ENCODE measurements at places on chromosomes 1 and 21.

DNA sequence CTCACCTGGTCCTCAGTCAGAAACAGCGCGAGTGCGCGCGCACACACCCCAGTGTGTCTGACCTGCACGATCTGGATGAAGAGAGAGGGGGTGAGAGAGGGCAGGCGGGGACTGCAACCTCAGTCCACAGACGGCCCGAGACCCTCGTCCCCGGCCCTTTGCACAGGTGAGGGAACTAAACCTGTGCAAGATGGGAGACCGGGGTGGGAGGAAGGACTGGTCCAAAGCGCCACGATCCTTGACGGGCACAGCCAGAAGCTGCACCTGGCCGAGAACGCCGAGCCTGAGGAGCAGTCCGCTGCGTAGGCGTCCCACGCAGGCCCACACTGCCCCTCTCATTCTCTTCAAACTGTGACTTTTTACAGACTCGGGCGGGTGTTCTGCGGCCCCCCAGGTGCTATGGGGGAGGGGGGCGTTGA is 519 bp upstream of the IQCC start:
- DNase-seq = no peak

- peak; percentile 36 for DNase-seq
These were observed 562 bp downstream of the MAP7D1 start for GRCh38 chr1:36156329-36157114.

DNA sequence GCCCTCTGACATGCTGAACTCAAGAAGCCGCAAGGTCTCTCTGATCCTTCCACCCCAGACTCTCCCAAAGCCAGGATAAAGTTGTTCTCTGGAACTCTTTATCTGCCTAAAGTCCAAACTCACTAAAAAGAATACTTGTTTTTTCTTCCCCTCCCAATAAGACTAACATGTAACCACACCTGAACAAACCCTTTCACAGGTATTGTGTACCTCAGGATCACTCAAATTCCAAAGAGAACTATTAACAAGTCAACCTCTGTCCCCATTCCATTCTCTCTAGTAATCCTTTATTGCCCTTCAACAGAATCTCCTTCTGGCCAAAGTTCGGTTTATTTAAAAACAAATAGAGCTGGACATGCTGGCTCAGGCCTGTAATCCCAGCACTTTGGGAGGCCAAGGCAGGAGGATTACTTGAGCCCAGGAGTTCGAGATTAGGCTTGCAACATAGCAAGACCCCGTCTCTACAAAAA is 4.1 kb upstream of the TOE1 start:
- DNase-seq = no peak

DNA sequence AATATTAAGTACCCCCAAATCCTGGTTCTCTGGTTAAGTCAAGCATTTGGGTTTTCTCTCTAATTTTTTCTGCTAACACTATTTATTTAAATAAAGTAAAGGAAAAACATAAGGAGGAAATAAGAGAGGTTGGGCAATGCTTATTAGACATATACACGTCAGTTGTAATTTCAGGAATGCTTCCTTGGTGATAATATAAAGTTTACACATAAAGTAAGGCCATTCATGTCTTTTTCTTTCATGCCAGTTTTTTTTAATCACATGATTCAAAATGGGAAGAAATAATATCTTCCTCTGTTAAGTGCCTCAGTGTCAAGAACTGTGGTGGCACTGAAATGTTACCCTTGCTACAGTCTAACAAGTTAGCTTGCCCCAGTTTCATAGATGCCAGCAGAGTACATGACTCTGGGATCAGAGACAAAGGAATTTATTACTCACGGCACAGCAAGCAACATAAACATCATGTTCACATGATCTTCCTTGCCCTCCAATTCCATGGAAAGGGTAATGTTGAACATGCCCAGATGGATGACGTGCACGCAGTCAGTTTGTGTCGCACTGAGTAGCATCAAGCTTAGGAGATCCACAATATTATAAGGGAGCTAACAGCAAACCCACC is 184.9 kb downstream of the PLA2G4A start:
- DNase-seq = no peak

GRCh38 chr1:37433171-37433570 is 41.2 kb upstream of the ZC3H12A start:
- DNase-seq = no peak

- DNase-seq = no peak
These were observed 62.6 kb upstream of the COL6A1 start for GRCh38 chr21:45918835-45919447.

DNA sequence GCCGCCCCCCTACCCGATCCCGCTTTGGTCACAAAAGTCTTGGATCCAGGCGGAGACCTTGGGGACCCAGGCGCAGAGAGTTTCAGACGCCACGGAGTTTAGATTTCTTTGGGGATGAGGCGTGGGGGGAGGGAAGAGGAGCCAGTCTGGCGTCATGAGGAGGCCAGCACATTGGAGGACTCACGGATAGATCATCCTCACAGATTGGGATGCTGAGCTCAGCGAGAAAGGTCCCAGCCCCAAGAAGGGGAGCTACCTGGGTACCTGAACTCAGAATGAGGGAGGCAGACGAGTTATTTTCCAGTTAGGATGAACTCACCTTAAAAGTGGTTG is 393 bp downstream of the ELAPOR1 start:
- DNase-seq = no peak

GRCh38 chr1:158163000-158163947 is 17.4 kb upstream of the CD1D start:
- DNase-seq = no peak

- DNase-seq = no peak
These were observed 3.7 kb downstream of the OPRD1 start for GRCh38 chr1:28815533-28816185.

DNA sequence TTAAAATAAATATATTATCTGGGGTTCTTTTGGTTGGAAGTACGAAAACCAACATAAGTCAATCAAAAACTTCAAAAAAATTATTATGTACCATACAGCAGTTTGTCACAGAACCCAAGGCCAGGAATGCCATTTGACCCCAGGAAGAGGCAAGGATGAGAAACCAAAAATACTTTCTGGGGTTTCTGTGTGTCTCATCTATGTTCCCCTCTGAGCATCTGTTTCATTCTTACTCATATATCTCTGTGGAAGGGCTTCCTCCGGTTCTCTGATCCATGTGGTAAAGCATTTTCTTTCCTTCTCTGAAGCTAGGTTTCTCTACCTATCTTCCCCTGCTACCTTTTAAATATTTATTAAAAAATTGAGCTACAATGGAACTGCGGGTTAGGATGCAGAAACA is 9.8 kb upstream of the FCRL1 start:
- no peak for DNase-seq

DNA sequence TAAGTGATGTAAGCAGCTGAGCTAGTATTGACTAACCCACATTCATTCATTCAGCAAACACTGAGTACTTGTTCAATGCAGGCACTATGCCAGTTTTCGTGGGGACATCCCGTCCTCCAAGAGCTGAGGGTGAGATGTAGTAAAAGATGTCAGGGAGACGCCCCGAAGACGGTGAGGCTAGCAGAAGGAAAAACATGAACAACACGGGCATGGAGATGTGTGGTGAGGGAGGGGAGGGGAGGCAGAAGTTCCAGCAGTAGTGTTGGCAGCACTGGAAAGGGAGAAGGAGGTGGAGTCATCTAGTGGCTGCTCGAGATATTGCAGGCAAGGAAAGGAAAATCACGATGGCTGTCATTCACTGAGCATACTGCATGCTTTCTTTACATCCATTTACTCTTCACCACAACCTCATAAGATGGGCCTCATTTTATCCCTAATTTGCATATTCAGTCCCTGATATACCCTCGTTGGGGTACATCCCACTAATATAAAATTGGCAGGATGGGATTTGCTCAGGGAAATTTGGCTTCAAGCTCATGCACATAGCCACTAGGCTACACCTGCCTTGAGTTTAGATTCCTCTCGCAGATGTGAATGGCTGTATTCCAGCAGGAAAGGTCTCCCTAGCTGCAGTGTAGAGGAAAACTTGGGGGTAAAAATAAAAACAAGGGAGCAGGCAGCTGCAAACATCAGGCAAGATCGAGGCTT is 14.5 kb downstream of the PDZK1IP1 start:
- DNase-seq = peak; percentile 22

DNA sequence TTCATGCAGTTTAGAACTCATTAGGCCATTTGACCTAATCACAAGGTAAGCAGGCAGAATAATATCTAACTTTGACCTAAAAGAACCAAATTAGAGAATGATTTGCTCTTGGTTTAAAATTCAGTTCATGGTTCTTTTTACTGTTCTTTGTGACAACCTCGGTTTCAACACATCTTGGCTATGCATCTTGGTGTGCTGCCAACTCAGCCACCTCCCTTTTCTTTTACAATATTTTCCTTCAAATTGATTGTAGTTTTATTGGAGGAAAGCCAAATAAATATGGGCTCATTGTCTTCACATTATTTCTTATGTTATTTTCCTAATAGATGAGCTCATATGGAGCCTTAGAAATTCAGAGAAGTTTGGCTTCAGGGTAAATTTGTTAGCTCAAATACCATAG is 338.3 kb downstream of the SIPA1L2 start:
- DNase-seq = no peak

DNA sequence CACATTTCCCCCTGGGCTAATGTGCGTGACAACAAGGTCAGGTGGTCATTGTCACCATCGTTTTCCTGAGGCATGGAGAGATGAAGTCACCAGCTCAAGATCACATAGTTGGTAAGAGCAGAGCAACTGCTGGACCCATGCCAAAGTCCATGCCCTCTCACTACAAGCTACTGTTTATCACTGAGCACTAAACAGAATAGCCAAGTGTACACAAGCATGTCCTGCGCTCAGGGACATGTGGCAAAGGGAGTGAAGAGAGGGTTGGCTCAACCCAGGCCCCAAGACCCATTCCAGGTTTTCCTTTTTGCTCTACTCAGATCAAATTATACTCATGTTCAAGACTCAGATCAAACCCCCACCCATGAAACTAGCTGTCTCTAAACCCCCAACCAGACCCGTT is 20.8 kb downstream of the LRRC52 start:
- DNase-seq = no peak

- no peak for DNase-seq
These were observed 313.1 kb downstream of the SIPA1L2 start for GRCh38 chr1:232316864-232317263.

- no peak for DNase-seq
These were observed 41.0 kb downstream of the RXRG start for GRCh38 chr1:165403835-165404482.

DNA sequence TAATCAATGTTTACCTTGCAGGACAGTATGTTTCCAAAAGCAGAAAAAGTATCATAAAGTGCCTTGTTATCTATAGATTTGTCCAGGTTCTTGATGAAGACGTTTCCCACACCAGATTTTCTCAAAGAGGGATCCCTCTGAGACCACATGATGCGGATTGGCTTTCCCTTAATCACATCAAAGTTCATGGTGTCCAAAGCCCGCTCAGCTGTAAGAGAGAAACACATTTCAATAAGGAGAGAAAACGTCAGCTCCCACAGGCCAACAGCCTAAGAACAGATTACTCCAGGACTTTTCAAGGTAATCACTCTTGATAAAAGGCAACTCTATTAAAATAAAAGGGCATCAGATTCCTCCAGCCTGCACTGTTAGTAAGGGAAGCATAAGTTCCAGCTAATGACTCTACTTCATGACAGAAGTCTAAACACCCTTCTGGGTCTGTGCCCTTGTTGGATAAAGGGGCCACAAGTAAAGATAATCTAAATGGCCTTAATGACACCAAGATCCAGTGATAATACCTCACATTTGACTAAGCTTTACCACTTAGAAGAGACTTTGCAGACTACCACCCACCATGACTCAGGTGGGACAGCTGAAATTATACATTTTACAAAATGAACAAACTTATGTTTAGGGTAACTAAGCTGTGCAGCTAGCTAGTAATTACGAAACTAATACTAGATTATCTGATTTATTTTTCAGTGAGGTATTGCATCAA is 4.1 kb downstream of the PABPC4 start:
- no peak for DNase-seq

All from NCI-H1436 (cell line).